Kidney (tissue), 22 donors: ENCODE measurements at places on chromosomes 16 and 17.

- DNase-seq, result no peak
Measured at GRCh38 chr17:8844229-8845218, 22.9 kb downstream of the PIK3R6 start.

- no peak for DNase-seq
Measured at GRCh38 chr16:69116906-69117305, 11.5 kb downstream of the HAS3 start.

GRCh38 chr16:69890892-69891282 lies 60.2 kb upstream of the CLEC18A start:
- no peak for DNase-seq

DNA sequence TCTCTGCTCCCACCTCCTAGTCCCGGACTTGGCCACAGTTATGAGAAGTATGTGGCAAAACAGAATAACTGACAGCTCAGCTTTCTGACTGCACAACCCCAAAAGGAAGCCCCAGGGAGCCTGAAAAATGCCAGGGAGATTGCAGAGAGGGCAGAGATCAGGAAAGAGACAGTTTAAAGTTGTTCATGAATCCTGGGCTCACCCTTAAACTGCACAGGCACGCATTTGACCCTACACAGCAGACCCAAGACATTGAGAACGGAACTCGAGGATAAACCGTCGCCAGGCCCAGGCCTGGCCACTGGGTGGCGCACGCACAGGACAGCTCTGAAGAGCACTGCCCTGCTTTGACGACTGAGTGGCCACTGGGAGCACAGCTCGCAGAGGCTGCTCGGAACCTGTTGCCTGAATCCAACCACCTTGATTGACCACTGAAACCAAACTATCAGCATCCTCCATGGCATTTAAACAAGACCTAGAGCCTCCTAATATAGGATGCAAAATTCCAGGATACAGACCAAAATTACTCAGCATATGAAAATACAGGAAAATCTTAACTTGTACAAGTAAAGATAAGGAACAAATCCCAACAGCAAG lies 114.0 kb downstream of the C16orf95 start:
- peak; percentile 69 for DNase-seq

GRCh38 chr16:24515186-24515585 lies 24.2 kb upstream of the RBBP6 start:
- DNase-seq, result no peak

- DNase-seq, result no peak
Measured at GRCh38 chr16:27169511-27170071, 33.7 kb upstream of the KDM8 start.

- no peak for DNase-seq
Measured at GRCh38 chr17:50110591-50111349, 15.6 kb downstream of the PDK2 start.

DNA sequence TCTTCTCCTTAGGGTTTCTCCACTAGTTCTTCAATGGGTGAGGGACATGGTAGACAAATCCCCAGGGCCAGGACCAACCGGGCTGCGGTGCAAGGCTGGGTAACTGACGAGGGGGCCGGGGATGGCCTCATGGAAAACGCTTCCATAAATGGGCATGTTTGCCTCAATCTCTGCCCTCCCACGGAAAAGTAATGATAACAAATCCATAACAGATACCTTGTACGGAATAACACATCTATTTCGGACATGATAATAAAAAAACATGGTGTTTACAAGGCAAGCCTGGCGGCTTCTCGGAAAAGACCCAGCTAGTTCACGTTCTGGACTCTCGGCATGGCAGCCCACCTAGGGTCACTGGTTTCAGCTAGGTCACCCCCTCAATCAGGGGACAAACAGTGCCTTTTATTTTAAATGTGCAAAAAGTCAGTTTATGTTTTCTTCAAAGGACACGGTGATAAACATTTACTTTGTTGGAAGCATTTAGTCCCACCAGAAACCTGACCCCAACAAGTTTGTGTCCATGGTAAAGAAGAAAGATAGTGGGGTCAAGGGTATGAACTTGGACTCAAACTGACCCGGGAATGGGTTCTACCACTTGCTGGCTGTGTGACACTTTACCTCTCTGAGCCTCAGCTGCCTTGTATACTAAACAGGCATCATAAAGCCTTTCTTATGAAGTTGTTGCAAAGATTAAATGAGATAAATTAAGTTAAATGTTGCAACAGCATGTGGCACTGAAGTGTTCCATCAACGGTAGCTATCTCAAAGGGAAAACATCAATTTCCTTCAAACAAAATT lies 1.7 kb downstream of the MYH11 start:
- DNase-seq, result no peak

- no peak for DNase-seq
Measured at GRCh38 chr16:15879255-15879811, 9.1 kb downstream of the CEP20 start.

- no peak for DNase-seq
Measured at GRCh38 chr17:58331815-58332777, 3.5 kb upstream of the TSPOAP1 start.

- DNase-seq, result no peak
Measured at GRCh38 chr17:3256575-3256974, 41.6 kb downstream of the OR3A1 start.

DNA sequence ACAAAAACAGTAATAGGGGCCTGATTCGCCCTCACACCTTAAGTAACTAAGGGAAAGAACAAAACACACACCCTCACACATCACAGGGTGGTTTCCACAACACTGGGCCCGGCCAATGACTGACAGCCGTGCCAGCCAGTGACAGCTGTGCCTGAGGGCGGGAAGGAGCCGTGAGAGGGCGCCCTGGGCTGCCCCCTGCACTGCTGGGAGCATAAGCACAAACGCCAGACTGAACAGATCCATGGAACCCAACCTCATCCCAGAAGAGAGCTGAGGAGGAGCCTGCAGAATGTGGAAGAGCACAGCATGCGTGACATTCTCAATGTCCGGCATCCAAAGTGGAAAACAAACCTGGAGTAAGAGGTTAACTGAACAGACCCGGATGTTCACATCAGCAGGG lies 16.0 kb downstream of the CSNK1D start:
- DNase-seq, result peak; percentile 37

DNA sequence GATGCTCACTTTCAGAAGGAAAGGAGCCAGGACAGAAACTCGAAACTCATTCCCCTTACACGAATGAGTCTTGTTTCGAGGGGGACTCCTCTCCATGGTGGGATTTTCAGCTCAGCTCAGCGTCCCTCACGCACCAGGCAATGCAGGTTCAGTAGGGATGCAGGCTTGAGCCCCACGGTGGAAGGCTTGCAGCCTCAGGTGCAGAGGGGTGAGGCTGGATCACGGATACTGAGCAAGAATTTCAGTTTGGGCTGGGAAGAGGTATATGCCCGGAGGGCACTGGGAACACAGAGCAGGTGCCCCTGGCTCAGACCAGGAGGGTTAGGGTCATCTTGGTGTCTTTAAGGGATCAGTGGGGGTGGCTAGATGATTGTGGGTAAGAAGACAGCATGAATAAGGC lies 344.9 kb upstream of the TNRC6C start:
- no peak for DNase-seq

GRCh38 chr17:76446449-76447231 lies 6.3 kb downstream of the UBE2O start:
- no peak for DNase-seq

DNA sequence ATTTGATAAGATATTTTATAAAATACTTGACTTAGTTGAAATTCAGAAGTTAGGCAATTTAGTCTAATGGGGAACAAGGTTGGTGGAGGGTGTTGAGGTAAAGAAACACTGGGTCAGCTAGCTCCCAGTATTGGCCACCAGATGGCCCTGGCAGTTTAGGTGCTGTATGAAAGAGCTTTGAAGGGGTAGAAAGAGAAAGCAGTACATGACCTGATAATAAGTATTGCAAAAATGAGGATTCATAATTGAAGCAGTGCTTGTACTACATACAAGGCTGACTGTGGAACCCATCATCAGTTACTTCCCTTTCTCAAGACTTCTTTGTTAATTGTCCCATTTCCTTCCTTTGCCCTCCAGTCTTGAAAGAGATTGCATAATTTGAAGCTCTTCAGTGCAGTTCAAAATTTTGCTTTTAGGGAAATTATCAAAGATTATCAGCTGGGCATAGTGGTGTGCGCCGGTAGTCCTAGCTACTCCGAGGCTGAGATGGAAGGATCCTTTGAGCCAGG lies 29.4 kb downstream of the TANC2 start:
- DNase-seq, result no peak
